ENCODE measurements at places on chromosomes 16 and 17.

GRCh38 chr17:12081720-12082119, 61.0 kb downstream of the MAP2K4 start:
- no peak for DNase-seq

DNA sequence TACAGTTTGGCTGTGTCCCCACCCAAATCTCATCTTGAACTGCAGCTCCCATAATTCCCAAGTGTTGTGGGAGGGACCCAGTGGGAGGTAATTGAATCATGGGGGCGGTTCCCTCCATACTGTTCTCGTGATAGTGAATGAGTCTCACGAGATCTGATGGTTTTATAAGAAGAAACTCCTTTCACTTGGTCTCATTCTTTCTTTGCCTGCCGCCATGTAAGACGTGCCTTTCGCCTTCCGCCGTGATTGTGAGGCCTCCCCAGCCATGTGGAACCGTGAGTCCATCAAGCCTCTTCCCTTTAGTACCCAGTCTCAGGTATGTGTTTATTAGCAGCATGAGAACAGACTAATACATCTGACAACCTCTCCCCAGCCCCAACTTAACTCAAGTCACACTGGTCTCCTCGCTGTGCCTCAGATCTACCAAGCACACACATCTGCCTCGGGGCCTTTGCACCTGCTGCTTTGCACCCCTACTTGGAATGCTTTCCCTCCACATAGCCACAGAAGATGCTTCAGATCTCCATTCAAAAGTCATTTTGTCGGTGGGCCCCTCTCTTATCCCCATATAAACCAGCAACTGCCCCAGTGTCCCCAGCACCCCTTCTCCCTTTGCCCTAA, 74.4 kb downstream of the RPH3AL start:
- no peak for DNase-seq

GRCh38 chr17:77011173-77012011, 129.4 kb upstream of the SEC14L1 start:
- DNase-seq, result peak; percentile 10

DNA sequence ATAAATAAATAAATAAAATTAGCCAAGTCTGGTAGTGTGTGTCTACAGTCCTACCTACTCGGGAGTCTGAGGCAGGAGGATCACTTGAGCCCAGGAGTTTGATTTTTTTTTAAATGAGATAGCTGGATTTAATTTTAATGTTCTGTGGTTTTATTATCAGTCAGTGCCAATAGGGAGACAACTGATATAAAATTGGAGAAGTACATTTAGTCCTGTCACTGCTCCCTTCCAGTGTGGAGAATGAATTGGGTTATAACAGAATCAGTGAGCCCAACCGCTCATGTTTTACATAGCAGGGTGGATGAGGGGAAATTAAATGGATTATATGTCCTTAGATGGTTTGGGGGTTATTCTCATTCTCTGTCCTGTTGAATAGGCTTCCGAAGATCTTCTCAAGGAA, 6.2 kb downstream of the NME1 start:
- no peak for DNase-seq

- DNase-seq, result no peak
Measured at GRCh38 chr17:80664217-80664790, 119.7 kb downstream of the RPTOR start.

DNA sequence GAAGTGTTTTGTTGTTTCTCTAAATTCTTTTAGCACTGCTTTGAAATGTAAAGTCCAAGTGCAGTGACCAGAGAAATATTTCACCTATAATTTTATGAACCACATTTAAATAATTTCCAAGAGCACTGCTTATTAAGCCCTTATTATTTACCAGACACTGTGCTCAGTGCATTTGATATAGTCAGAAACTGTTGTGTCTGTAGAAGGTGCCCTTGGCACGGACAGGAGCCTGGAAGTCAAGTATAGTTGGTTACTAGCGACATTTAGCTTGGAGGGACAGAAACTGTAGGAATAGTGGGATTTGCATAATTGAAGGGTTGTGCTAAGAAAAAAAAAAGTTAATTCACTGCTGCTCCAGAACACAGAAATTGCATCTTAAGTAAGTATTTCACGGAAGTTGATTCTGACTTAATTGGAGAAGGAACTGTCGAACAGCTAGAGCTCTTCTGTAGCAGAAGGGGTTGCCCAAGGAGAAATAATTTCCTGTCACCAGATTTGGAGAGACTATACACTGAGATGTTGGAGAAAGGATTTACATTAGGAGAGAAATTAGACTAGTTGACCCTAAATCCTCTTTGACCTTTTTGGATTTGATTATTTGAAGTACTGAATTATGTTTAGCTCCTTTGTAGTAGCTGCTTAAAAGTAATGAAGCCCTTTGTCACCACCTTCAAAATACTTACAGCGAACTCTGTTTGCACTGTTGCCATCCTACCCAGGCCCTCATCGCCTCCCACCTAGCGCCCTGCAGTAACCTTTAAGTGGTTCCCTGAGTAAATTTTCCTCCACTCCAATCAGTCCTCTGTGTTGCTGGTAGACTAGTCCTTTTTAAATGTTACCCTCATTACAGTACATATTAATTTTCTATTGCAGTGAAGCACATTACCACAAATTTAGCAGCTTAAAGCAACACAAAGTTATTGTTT, 25.6 kb downstream of the COX10 start:
- DNase-seq, result no peak

- DNase-seq, result no peak
Measured at GRCh38 chr17:82633343-82633742, 14.9 kb downstream of the WDR45B start.

DNA sequence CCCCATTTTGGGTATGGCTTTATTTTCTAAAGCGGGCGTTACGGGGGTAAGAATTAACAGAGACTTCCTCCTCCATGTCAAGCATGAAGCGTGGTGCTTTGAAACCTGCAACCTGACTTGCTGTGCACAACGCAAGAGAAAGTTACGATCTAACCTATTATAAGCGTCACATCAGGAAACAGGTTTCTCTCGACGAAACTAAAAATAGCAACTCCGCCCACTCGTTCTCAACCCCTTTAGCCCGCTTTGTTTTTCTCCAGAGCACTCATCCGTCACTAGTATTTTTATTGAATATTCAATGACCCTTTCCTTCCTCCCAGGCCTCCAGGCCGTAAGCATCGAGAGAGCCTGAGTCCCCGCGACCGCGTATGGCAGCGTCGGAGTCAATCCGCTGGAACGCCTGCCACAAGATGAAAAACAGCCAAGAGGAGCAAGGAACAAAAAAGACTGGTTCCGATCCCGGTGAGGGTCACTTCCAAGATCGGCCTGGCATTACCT, 555 bp downstream of the NUP88 start:
- DNase-seq, result peak; percentile 35

- no peak for DNase-seq
Measured at GRCh38 chr17:6677158-6677831, 25.7 kb downstream of the C17orf100 start.

GRCh38 chr17:7026471-7027115, 3.7 kb downstream of the BCL6B start:
- no peak for DNase-seq

- no peak for DNase-seq
Measured at GRCh38 chr16:49556606-49557446, 183.2 kb downstream of the C16orf78 start.

DNA sequence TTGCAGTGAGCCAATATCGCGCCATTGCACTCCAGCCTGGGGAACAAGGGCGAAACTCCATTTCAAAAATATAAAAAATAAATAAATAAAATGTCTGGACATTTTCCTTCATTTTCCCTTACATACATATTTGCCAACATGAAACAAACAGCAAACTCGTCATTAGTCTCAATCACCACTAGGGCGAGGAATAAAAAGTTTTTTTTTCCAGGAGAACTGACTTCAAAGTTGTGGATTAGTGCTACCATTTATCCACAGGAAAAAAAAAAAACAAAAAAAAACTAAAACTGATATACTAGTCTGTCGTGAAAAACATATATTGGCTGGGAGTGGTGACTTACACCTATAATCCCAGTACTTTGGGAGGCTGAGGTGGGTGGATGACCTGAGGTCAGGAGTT, 77.0 kb upstream of the MTMR4 start:
- DNase-seq, result no peak

DNA sequence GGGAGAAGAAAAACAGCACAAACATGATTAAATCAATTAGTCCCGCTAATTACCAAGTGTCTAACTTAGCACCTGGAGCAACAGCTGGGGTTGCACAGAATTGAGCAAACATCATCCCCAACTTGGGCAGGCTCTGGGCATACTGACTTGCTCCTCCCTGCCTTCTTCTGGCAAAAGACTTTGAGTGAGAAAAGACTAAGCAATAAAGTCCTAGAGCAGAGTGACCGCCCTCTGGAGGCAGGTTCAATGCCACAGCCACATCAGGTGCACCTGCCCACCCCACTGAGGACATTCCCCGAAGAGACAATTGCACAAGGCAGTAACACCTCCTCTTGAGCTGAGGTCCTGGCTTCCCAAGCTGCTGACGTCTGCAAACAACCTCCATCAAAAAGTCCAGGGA, 358.3 kb downstream of the SOX9 start:
- no peak for DNase-seq

DNA sequence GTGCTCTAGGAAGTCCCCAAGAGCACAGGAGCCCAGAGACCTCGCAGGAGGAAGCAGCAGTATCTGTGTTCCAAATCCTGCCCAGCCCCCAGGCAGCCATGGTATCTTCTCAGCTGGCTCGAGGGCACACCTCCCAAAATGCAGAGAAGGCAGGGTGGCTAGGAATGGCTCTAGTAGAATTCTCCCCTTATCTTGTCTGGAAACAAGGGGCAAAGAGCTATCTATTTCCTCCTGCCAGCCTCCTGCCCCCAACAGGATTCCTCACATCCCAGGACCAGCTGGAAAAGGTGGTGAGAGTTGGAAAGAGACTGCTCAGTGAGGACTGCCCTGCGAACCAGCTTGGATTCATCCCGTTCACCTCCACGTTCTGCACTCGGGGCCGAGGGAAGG, 8.6 kb upstream of the TSPOAP1 start:
- no peak for DNase-seq

- no peak for DNase-seq
Measured at GRCh38 chr16:27906883-27907282, 156.6 kb downstream of the GSG1L start.
